CD14-positive monocyte (primary cell): ENCODE measurements at places on chromosomes 12 and 14.

DNA sequence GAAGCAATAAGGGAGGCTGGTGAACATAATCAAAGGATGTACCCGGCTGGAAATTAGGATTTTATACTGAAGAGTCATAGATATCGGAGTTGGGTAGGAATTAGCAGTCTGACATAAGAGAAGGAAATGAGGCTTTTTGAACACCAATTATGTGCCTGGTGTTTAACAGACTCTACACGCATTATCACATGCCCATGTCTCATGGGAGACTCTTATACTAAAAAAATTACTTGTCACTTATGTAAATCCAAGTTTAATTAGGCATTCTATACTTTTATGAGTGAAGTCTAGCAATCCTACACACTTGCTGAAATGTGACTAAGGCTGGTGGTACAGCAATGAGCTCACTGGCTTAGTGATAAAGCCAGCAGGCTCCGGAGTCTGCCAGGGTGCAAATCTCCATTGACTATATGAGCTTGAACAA lies 93.5 kb downstream of the NUAK1 start:
- DNase-seq = no peak

- no peak for DNase-seq
Observed at GRCh38 chr14:78664841-78665240, 494.7 kb downstream of the NRXN3 start.

- DNase-seq = no peak
Observed at GRCh38 chr12:119393677-119394076, 59.1 kb downstream of the CCDC60 start.

GRCh38 chr12:7190268-7191055 lies 976 bp downstream of the PEX5 start:
- no peak for DNase-seq

GRCh38 chr12:4056910-4057845 lies 184.0 kb upstream of the PARP11 start:
- no peak for DNase-seq

GRCh38 chr12:58455136-58455535 lies 465.2 kb downstream of the LRIG3 start:
- no peak for DNase-seq

DNA sequence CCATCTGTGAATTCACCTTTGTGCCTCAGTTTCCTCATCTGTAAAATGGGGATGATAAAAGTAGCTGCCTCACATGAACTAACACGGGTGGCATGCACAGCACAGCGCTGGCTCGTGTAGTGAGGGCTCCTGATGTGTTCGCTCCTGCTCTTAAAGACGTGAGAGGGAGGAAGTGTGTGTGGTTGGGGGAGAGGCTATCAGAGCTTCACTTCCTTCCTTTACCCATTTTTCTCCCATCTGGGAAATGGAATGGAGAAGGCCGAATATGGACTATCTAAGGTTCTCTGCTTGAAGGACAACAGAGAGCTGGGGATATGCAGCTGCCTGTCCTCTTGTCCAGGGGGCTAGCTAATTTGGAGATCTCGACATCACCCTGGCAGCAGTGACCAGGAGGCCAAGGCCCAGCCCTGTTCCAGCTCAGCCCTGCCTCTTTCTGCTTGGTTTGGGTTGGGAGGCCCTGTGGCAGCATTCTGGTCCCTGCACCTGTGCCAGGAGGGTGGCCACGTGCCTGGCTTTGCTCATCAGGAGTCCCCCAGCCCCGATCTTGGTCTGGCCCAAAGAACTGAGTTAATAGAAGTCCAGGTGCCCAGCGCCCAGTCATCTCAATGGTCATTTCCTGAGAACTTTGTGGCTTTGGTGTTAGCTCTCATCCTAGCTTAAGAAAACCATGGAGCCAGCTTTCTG lies 44.5 kb upstream of the ESRRB start:
- DNase-seq = no peak

GRCh38 chr12:22535478-22535877 lies 8.9 kb downstream of the C2CD5 start:
- no peak for DNase-seq

DNA sequence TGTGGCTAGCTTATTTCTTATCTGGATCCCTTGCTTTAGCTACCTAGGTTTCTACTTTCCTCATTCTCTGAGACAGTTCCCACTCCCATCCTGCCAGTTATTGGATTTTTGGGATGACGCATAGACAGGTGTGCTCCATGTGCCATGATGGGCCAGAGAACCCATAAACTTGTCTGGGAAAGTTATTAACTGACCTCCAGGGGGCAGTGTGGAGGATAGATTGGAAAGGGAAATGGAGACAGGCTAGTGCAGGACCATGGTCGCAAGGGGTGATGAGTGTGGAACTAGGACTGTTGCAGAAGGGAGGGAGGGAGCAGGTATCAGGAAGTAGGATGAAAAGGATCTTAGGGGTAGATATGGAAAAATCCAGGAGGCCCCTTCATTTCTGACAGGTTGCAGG lies 80.3 kb downstream of the ESRRB start:
- DNase-seq = peak; percentile 9

DNA sequence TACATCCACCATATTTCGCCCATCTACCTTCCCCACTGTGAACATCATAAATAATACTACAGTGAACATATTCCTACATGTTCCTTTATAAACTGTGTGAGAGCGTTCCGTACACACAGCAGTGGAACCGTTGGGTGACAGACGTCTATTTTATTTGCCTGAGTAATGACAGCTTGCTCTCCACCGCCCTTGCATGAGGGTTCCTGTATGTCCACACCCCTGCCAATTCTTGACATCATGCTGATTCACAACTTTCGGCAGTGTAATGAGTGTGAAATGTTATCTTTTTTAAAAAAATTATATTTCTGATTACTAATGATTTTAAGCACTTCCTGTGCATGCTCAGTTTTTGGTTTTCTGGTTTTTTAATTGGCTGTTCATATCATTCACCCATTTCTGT lies 4.3 kb upstream of the RAD52 start:
- DNase-seq = peak; percentile 27

- DNase-seq = no peak
Observed at GRCh38 chr14:90545966-90546751, 149.3 kb downstream of the CALM1 start.

- DNase-seq = no peak
Observed at GRCh38 chr14:61609884-61610283, 85.4 kb upstream of the HIF1A start.

DNA sequence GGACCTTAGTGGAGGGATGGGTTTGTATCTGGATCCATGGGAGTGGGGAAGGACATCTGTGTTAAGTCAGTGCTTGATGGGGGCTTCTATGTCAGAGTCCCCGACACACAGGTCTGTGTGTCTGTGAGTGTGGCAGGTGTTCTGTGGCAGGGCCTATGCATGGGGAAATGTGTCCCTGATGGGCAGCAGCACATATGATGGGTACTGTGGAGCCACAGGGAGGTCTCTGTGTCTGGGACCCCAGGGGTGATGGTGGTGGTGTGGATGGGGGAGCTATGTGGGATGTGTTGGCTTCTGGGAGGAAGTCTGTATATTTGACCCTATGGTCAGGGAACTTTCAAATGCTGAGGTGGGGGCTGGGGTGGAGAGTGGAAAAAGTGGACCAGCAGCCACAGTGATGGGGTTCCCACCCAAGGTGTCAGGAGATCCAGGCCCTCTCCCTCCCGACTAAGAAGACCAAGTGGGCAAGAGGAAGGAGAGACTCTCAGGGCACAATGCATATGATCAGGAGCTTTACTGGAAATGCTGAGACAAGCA lies 16.5 kb downstream of the KRT7 start:
- no peak for DNase-seq
